ENCODE measurements at places on chromosomes 7 and 10. TPM values are rescaled to one million over a fixed set of nuclear protein-coding genes. Genes with fewer than 3 reads are reported as not detected.

ARHGAP22 gene
- not detected for total RNA-seq

MYL7 gene
- total RNA-seq: not detected

SPDYE1 gene
- total RNA-seq: not detected

EPDR1 gene
- total RNA-seq: 1.1 TPM

TFPI2 gene
- not detected for total RNA-seq

PDE1C gene
- not detected for total RNA-seq

UBTD1 gene
- total RNA-seq: 2.6 TPM

PPP2R2D gene
- total RNA-seq: 24.5 TPM

UPK3BL2 gene
- total RNA-seq: 7.7 TPM

SH2D4B gene
- 0.13 TPM for total RNA-seq

CNPY1 gene
- total RNA-seq: not detected

FLNC gene
- total RNA-seq: not detected

LRRC18 gene
- total RNA-seq: not detected

LAMB4 gene
- total RNA-seq: not detected

GSTO1 gene
- 122 TPM for total RNA-seq

RHEB gene
- 53.6 TPM for total RNA-seq

UBN2 gene
- total RNA-seq: 13.6 TPM

ASB10 gene
- total RNA-seq: not detected

METTL27 gene
- not detected for total RNA-seq

CALD1 gene
- total RNA-seq: 3.1 TPM

NT5C3A gene
- total RNA-seq: 31.5 TPM

STOX1 gene
- 0.39 TPM for total RNA-seq

MRC1 gene
- total RNA-seq: 1.4 TPM

RBP3 gene
- not detected for total RNA-seq

SPRN gene
- not detected for total RNA-seq

EIF5AL1 gene
- total RNA-seq: 2.6 TPM

THNSL1 gene
- total RNA-seq: 10.6 TPM

UNCX gene
- not detected for total RNA-seq

ADCYAP1R1 gene
- not detected for total RNA-seq

HOXA11 gene
- not detected for total RNA-seq

SEMA3E gene
- not detected for total RNA-seq

HSPA12A gene
- total RNA-seq: 0.04 TPM

HPSE2 gene
- not detected for total RNA-seq

SPDYE8 gene
- total RNA-seq: not detected

FKBP9 gene
- total RNA-seq: 0.29 TPM

PDGFA gene
- total RNA-seq: 11.6 TPM

NPSR1 gene
- total RNA-seq: not detected

NRG3 gene
- total RNA-seq: not detected

RAMP3 gene
- not detected for total RNA-seq

ODAD2 gene
- total RNA-seq: 0.20 TPM

CUL1 gene
- total RNA-seq: 93.4 TPM

LBX1 gene
- not detected for total RNA-seq

MTURN gene
- 4.9 TPM for total RNA-seq

GLRX3 gene
- total RNA-seq: 169 TPM

CHST15 gene
- 0.18 TPM for total RNA-seq

NEUROG3 gene
- total RNA-seq: not detected

NODAL gene
- total RNA-seq: not detected

TAC1 gene
- total RNA-seq: 0.68 TPM

STEAP1B gene
- not detected for total RNA-seq

CPA2 gene
- total RNA-seq: not detected

WIPF3 gene
- not detected for total RNA-seq

HABP2 gene
- not detected for total RNA-seq

UCN3 gene
- not detected for total RNA-seq

PILRB gene
- total RNA-seq: 33.5 TPM

HMX2 gene
- not detected for total RNA-seq

PNLIPRP1 gene
- total RNA-seq: not detected

EPHB4 gene
- 2.9 TPM for total RNA-seq

RARRES2 gene
- not detected for total RNA-seq

PIK3CG gene
- 26.3 TPM for total RNA-seq

ADAM22 gene
- 4.3 TPM for total RNA-seq
